Thymus (tissue), 14 donors: ENCODE measurements at places on chromosomes 7 and 10. TPM values are rescaled to one million over a fixed set of nuclear protein-coding genes. Genes with fewer than 3 reads are reported as not detected.

GRCh38 chr10:34907743-34908430 lies 92.8 kb upstream of the PARD3 start:
- no peak overlapping the region for H3K4me3 ChIP-seq
- no peaks in the 10 kb centered on the region for H3K36me3 ChIP-seq
- no peak for DNase-seq
- H3K27ac ChIP-seq: no peak overlapping the region
- H3K4me1 ChIP-seq: peaks cover 3% of the 10 kb centered on the region

DNA sequence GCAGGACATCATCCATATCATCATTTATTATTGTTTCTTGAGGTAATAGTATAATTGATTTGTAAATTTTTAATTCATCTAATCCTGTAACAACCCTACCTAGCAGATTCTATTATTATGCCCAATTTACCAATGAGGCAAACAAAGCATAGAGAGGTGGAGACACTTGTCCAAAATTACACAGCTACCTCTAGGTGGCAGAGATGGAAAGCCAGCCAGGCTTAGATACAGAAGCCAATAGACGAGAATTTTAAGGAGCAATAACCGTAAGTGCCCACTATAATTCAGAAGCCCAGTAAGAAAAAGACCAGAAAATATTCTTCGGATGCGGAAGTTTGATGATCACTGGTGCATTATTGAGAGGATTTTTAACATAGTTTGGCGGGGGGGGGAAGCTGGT lies 54.0 kb downstream of the ANK3 start:
- no peak overlapping the region for H3K27ac ChIP-seq
- no peaks in the 10 kb centered on the region for H3K27me3 ChIP-seq
- H3K36me3 ChIP-seq: no peaks in the 10 kb centered on the region
- no peak for DNase-seq
- no peaks in the 10 kb centered on the region for H3K4me1 ChIP-seq

The MYH16 gene
- total RNA-seq: 0.05 TPM

DNA sequence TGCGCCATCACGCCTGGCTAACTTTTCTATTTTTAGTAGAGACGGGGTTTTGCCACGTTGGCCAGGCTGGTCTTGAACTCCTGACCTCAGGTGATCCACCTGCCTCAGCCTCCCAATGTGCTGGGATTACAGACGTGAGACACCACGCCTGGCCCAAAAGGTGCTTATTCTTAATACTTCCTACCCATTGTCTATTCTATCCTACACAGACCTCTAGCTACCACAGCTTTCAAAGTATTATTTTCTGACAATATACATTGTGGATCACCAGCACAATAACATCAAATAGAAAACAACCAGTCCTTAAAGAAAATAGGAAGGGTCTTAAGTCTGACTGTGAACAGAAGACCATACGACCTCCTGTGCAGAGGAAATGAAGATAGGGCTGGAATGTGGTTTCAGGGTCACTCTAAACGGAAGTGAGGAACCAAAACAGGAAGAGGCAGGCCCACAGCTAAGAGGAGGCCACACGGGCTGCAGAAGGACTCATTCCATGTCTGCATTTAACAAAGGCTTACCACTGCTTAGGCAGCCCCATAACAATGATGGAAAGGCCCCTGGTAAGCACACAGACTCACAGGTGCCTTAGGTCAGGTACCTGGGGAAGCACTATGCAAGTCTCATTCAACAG lies 115.2 kb downstream of the ZFAND4 start:
- DNase-seq: no peak
- H3K27me3 ChIP-seq: no peaks in the 10 kb centered on the region
- no peak overlapping the region for H3K4me3 ChIP-seq
- peaks cover 13% of the 10 kb centered on the region for H3K4me1 ChIP-seq
- no peak overlapping the region for H3K27ac ChIP-seq

GRCh38 chr10:73965890-73966768 lies 31.8 kb upstream of the VCL start:
- no peak overlapping the region for H3K4me3 ChIP-seq
- H3K27me3 ChIP-seq: no peaks in the 10 kb centered on the region
- no peaks in the 10 kb centered on the region for H3K36me3 ChIP-seq
- peak overlapping the region; percentile 38 for H3K27ac ChIP-seq
- H3K4me1 ChIP-seq: no peaks in the 10 kb centered on the region

DNA sequence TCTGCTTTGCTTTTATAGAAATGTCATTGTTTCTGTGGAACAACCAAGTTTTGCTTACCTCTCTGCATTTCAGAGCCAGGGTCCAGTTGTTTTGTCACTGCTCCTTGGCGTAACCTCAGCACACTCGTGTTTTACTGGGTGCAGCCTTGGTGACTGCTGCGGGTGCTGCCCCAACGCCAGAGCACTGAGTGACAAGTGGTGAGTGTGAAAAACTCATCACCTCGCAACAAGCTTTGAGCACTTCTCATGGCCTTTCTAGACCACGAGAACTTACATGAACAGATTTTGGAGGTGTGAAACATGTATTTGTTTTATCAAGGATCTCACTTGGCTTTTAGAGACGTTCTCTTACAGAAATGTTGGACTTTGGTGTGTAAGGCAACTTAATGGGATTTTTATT lies 31.0 kb downstream of the GLRX3 start:
- no peak overlapping the region for H3K4me3 ChIP-seq
- H3K27me3 ChIP-seq: no peaks in the 10 kb centered on the region
- no peak for DNase-seq
- no peak overlapping the region for H3K27ac ChIP-seq
- peaks cover 3% of the 10 kb centered on the region for H3K4me1 ChIP-seq
- peaks cover 8% of the 10 kb centered on the region for H3K36me3 ChIP-seq
